IPS DF 19.7 (cell line): ENCODE measurements at places on chromosomes 5 and 9.
A peak's percentile ranks its signal among the peaks of the same experiment; 100 is the strongest.

- DNase-seq = no peak
These were observed 409.6 kb downstream of the GADD45G start for GRCh38 chr9:90014421-90014820.

DNA sequence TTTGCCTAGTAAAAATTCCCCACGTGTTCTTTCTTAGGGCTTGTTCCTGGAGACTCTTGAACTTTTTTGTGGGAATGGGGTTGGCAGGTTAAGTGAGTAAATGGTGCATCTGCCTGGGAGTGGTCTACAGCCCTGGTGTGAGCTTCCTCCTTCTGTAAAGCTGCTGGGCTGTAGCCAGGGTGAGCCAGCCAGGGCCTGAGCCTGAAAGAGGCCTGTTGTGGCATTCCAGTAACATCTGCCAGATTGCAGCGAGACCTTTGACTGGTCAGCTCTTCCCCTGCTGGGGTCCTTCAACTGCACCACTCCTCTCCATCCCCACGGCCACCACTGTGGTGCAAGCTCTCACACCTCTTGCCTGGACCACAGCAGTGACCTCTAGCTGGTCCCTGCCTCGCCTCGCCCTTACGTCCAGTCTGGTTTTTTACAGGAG, 47.5 kb downstream of the SLC22A5 start:
- no peak for DNase-seq

- no peak for DNase-seq
These were observed 71.8 kb downstream of the RAPGEF1 start for GRCh38 chr9:131668057-131668438.

DNA sequence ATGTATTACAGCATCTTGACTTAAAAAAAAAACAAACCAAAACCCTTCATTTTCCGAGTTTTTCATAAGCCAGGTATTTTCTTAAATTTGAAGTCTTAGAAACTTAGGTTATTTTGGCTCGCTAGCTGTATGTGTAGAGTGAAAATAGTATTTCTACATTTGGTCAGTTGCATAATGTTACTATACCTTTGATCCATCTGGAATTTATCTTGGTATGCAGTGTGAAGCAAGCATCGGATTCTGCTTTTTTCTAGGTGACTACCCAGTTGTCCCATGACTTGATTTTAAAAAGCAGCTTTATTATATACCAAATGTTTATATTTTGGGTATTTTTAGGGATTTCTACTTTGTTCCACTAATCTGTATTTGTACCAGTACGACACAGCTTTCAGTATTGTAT, 27.7 kb downstream of the UBAP1 start:
- DNase-seq = no peak

- no peak for DNase-seq
These were observed at the start of gene PCDHGA12 for GRCh38 chr5:141430332-141431113. Gene PCDHGA12, plus strand, starts transcription at chr5:141430507. Its CDS starts 253 bp downstream, at chr5:141430760.

DNA sequence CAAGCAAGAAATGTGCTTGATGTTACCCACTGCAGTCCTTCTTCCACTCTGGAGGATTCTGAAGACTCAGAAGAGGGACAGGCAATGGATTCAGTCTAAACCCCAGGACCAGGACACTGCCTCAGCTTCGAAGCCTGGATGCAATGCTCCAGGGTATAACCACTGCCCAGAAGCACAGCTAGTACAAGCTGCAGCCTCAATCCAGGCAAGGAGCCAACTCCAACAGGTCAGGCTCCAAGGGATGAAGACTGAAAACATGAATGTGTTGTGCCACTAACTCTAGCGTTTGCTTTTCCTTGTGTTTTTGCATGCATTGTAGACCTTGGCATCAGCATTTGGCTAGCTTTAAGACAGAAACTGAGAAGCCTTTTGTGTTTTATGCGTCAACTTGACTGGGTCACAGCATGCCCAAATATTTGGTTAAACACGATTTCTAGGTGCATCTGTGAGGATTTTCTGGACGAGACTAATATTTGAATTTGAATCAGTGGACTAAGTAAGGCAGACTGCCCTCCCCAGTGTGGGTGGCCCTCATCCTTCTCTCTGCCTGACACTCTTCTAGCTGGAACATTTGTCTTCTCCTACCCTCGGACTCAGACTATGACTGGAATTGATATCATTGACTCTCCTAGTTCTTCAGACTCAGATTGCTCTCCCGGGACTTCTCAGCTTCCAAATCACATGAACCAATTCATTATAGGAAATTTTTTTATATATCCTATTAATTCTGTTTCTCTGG, 20.5 kb upstream of the GPX3 start:
- DNase-seq = no peak

DNA sequence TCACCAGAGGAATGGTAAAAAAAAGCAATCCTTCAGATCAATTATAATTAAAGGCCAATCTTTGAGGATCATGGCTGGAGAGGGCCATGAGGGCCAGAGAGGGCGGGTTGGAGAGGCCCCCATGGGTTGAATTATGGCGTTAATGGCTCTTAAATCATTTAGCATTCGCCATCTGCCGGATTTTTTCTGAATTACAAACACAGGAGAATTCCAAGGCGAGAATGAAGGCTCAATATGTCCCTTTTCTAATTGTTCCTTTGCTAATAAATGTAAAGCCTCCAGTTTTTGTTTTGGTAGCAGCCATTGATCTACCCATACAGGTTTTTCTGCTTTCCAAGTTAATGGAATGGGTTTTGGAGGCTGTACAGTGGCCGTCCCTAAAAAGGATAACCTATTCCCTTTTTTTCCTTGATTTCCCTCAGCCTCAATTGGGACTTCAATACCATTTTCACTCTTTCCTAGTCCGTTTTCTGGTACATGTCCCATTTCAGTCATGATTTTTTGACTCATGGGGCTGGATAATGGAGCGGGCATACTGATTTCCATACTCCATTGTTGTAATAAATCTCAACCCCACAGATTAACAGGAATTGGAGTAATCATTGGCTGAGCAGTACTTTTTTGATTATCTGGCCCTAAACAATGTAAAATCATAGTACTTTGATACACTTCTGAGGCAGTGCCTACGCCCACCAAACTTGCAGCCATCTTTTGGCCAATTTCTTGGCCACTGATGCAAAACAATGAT, 6.7 kb upstream of the TMEM141 start:
- no peak for DNase-seq

DNA sequence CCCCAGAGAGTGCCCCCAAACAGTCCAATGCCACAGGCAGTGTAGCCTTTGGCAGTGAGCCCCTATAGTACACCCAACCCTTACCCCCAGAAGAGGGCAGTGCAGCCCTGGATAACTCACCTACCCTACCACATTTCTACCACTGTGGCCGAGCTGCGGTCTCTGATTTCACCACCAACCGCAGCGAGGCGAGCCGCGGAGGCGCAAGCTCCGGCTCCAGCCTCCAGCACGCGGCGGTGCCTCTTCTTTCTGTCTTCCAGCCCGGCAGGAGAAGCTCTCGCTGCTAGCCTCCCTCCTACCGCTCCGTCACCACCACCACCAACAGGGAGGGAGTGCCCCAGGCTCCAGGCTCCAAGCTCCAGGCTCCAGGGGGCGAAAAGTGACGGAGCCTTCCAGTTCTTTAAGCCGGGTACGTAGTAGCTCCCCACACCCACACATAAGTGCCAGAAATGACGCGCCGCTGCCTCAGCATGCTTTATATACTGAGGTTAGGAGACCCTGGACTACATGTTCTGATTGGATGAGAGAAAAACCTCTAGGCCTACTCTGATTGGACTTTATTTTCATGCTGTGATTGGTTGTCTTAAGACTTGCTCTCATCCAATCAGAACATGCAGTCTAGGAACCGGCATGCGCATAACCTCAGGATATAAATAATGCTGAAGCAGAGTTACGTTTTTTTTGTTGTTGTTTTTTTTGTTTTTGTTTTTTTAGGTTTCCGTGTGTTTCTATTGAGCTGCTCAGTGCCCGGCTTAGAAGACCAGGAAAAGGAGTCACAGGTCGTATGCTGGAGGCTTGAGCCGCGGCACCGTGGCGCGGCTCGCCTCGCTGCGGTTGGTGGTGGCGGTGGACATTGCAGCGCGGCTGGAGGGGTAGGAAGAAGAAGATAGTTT, at the start of gene PCAT7:
TSS of gene PCAT7 (plus strand) at position 645 of the 893 bp plus-strand sequence.
- peak; percentile 78 for DNase-seq

- DNase-seq = no peak
These were observed 182.6 kb upstream of the TBCA start for GRCh38 chr5:77958642-77959330.

DNA sequence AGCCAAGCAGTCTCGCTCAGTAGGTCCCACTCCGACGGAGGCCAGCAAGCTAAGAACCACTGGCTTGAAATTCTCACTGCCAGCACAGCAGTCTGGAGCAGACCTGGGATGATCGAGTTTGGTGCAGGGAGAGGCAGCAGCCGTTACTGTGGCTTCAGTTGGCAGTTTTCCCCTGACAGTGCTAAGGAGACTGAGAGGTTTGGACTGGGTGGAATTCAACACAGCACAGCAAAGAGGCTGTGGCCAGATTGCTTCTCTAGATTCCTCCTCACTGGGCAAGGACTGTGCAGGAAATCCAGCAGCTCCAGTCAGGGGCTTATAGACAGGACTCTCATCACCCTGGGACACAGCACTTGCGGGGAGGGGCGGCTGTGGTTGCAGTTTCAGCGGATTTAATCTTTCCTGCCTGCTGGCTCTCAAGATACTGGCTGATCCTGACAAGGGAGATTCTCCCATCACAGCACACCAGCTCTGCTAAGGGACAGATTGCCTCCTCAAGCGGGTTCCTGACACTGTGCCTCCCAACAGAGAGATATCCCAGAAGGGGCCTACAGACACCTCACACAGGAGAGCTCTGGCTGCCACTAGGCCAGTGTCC, 122.1 kb downstream of the YIPF5 start:
- DNase-seq = no peak

DNA sequence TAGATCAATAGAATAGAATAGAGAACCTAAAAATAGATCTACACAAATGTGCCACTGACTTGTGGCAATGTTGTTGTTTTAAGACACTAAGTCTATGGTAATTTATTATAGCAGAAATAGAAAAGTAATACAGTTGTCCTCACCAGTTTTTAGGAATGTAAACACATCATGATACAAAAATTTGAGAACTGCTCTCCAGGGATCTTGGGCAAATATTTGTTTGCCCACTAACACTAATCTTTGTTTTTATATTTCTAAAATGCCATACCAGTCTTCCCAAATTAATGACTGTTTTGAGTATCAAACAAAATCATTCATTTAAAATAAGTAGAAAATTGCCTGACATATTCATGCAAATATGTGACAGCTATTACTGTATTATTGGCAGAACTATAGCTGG, 297.6 kb downstream of the BRINP1 start:
- DNase-seq = no peak

DNA sequence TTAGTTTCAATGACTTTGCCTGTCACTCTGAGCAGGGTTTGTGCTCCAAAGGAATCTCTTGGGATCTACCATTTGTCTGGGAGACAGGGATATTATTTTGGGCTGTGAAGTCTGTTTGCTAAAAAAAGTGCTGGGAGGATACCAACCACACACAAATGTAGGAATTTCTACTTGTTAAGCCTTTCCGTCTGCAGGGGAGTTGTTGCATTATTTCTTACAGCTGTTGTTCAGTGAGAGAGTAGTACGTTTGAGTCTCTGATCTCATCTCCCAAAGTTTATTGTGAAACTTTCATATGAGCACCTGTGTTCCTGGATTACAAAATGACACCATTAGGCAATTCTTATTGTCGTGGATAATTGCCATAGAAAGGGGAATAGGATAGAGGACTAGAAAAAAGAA, 78.3 kb upstream of the SEMA6A start:
- peak; percentile 30 for DNase-seq

DNA sequence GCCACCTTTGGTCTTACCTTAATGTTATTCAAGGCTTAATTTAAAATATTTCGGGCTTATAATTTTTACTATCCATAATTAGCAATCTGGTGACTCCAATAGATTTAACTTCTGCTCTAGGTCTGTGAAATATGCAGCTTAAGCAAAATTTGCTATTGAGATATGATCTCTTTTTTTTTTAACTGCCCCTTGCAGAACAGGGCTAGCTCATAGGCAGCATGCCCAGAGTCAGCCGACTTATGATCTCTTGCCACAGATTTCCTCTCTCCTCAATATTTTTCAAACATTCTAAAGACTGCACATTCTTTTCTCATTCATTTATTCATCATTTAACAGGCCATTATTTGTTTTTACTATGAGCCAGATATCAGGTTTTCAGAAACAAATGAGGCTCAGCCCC, 4.5 kb downstream of the TTC23L start:
- DNase-seq = no peak

DNA sequence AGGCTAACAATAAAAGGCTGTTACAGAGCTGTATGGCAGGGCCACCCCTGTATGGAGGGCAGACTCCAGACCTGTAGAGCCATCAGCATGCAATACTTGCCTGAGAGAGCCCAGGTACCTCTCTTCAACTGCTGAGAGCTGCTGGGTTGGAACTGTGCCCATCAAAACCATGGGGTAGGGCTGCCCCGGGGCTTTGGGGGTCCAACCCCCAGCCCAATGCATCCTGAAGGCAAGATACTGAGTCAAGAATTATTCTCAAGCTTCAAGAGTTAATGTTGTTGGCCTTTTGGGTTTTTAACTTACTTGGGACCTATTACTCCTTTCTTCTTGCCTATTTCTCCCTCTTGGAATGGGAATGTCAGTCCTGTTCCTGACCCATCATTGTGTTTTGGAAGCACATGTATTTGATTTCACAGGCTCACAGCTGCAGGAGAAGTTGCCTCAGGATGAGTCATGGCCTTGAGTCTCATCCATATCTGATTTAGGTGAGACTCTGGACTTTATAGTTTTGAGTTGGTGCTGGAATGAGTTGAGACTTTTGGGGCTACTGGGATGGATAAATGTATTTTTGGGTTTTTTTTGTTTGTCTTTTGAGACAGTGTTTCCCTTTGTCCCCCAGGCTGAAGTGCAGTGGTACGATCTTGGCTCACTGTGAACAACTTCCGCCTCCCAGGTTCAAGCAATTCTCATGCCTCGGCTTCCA, 21.0 kb upstream of the CDK7 start:
- DNase-seq = no peak

- DNase-seq = no peak
These were observed 767.4 kb upstream of the CDH10 start for GRCh38 chr5:25412116-25412661.

DNA sequence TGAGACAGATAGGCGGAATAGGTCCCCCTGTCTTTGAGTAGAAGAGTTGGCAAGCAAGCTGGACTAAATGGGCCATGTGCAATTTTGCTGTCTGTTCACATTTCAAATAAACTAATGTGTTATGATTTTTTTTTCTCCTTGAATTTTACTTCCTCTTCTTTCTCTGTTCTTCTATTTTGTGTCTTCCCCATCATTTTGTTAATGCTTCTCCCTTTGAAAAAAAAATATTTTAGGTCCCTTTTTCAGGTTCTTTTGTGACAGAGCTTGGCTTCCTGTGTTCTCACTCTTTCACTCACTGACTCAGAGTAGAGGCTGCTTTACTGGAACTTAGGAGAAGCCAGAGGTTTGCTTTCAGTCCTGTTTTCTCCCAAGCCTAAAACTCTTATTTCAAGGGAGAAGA, 48.1 kb downstream of the PTCD2 start:
- DNase-seq = no peak

DNA sequence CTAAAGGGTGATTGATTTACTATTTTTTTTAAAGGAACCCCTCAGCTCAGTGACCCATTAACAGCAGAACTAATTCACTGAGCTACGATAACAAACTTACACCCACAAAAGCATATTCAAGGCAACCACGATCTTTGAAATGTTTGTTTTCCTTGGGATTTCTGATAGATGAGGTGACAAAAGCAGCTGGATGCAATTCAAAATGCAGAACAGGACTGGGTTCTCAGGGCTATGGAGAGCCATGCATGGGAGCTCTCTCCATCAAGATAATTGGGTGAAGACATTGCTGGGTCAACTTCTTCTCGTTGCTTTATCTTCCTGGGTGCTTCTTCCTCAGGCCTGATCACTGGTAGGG, 60.1 kb downstream of the PAPPA start:
- no peak for DNase-seq

- no peak for DNase-seq
These were observed 62.5 kb downstream of the NFIB start for GRCh38 chr9:14251154-14252071.

- no peak for DNase-seq
These were observed 15.2 kb downstream of the ZCCHC9 start for GRCh38 chr5:81316571-81316970.
